Effector CD8-positive, alpha-beta T cell (primary cell): ENCODE measurements at places on chromosomes 11 and 22.

DNA sequence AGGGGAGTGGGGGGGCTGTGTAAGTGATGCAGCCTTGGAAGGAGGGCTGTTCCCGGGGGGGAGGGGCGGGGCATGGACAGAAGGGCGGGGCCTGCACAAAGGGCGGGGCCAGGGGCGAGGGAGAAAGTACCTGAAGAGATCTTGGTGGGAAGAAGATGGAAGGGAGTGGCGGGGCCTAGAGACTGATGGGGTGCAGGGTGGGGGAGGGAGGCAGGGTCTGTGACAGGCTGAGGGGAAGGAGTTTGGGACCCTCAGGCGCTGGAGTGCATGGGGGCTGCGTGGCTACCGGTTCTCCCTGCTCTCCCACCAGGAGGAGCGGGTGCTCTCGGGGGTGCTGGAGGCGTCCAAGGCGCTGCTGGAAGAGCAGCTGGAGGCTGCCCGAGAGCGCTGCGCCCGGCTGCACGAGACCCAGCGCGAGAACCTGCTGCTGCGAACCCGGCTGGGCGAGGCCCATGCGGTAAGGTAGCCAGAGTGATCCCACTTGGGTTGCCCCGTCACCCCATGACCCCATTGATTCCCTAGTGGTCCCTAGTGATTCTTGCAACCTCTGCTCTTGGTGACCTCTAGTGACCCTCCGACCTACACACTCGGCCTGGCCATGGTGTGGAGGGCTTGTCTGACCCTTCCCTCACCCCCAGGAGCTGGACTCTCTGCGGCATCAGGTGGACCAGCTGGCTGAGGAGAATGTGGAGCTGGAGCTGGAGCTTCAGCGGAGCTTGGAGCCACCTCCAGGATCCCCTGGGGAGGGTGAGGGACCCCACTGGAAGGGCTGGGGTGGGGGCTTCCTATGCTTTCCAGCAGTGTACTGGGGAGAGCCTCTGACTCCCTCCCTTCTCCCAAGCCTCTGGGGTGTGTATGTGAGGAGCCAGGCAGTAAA lies 3.1 kb downstream of the CCDC88B start:
- DNase-seq = no peak

- no peak for DNase-seq
Measured at GRCh38 chr22:37752189-37753087, 55.3 kb upstream of the GCAT start.

GRCh38 chr11:105734426-105734825 lies 124.6 kb downstream of the GRIA4 start:
- DNase-seq = no peak

GRCh38 chr11:32316232-32316631 lies 119.1 kb downstream of the WT1 start:
- no peak for DNase-seq

GRCh38 chr22:20571078-20571503 lies 63.7 kb downstream of the MED15 start:
- DNase-seq = no peak

DNA sequence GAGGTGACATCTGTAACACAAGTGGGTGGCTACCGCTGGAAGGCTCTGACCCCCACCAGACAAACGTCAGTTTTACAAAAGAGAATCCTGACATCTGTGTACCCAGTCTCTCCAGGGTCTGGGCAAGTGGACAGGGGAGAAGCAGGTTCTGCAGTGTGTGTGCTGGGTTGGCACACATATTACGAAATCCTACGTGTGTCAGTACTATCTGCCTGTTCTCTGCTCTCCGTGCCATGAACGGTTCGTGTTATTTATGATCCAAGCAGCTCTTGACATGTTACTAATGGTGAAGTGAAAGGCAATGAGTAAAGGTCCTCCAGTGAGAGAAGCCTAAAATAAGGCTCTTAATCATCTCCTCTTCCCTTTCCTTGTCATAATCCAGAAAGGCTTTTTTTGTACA lies 201.5 kb upstream of the MTMR2 start:
- DNase-seq = no peak

GRCh38 chr11:43921561-43922294 lies 20.7 kb upstream of the C11orf96 start:
- no peak for DNase-seq
